ENCODE measurements at places on chromosomes 5 and 9.

DNA sequence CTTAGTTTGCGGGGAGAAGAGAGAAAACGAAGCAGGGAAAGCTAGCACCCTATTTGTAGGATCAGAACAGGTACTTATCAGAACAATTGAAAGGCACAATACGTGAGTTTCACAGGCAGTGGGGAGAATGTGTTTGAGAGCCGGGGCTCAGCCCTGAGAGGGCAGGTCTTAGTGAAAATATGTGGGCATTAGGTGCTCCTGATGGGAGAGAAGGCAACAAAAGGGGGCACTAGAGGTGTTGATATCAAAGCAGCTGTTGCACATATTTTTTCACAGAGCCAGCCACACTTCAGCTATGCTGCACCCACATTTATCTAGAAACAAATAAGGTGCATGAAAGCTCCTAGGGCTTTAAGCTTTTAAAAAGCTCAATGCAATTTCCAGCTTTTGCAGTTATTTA, 99.7 kb upstream of the MAN2A1 start:
- no peak for DNase-seq

- no peak for DNase-seq
These were observed 186.1 kb downstream of the SNCAIP start for GRCh38 chr5:122498163-122498562.

- no peak for DNase-seq
These were observed 118.5 kb downstream of the UGCG start for GRCh38 chr9:112015149-112015548.

- no peak for DNase-seq
These were observed 232.2 kb upstream of the SEMA6A start for GRCh38 chr5:116806836-116807235.

GRCh38 chr5:159316519-159317383, 13.5 kb downstream of the IL12B start:
- peak; percentile 34 for DNase-seq

DNA sequence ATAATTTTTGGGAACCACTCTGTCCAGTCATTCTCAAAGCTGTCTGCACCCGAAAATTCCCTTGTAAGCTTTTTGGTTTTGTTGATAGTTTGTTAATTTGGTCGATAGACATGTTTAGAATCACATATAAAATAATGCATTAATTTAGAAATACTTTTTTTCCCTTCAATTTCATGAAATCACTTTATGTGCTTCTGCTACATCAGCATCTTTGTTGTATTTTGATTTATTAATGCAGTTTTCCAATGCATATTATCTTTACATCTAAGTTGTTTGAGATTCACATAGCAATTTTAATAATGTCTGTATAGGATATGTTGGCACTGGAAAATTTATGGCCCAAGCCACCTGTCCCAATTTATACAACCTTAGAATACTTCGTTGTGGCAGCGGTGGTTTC, 60.6 kb upstream of the SV2C start:
- no peak for DNase-seq

- DNase-seq: no peak
These were observed 3.4 kb downstream of the ADGRD2 start for GRCh38 chr9:124453586-124454191.

GRCh38 chr5:59401637-59402036, 491.9 kb downstream of the PDE4D start:
- DNase-seq: no peak

GRCh38 chr9:132998831-132999635, 20.5 kb downstream of the GFI1B start:
- DNase-seq: no peak

GRCh38 chr9:104177003-104177611, 83.0 kb downstream of the SMC2 start:
- no peak for DNase-seq

DNA sequence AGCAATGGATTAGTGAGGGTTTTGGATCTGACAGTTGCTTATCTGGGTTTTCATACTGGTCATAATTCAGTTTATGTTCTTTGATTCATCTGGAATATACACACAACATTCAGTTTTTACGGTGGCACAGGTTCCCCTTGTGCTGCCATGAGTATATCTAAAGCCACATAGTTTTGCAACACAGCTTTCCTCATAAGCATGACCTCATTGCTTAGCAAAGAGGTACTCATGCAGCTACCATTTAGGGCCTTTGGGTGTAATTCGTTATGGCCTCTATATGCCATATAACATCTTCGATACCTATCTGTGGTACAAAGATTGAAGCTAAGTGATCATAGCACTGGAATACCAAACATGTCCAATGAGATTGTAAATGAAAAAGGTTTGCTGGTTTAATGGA, 2.9 kb upstream of the RBM22 start:
- DNase-seq: no peak

DNA sequence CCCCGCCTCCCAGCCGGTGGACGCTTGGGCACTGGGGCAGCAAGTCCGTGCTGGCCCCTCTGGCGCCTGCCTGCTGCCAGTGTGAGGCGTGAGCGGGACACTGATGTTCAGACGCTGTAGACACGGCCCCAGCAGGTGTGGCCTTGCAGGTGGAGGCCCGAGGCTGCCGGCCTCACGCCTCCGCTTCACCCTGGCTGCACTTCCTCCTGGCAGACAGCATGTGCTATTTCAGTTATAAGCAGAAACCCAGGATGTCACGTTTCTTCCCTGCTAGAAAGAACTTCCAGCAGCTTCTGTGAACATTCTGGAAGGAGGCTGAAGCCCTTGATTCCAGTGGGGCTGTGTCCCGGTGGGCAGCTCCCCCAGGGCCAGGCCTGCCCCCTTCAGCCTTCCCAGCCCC, 114.8 kb upstream of the FCN2 start:
- DNase-seq: no peak

GRCh38 chr5:69148981-69149675, 17.8 kb upstream of the CCNB1 start:
- no peak for DNase-seq

GRCh38 chr9:214648-215493, at the start of gene DOCK8:
Gene DOCK8, plus strand, starts transcription at chr9:214865. Its CDS starts 112 bp downstream, at chr9:214977.
- DNase-seq: peak; percentile 34

DNA sequence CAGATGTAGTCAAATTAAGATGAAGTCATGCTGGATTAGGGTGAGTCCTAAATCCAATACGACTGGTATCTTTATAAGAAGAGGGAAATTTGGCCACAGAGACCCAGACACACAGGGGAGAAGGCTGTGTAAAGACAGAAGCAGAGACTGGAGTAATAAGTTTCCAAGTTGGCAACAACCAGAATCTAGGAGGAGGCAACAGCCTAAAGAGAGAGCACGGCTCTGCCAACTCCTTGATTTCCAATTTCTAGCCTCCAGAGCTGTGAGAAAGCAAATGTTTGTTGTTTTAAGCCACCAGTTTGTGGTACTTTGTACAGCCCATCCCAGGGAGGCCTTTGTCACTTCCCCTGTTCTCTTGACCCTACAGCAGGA, 74.4 kb downstream of the ATG10 start:
- DNase-seq: no peak

DNA sequence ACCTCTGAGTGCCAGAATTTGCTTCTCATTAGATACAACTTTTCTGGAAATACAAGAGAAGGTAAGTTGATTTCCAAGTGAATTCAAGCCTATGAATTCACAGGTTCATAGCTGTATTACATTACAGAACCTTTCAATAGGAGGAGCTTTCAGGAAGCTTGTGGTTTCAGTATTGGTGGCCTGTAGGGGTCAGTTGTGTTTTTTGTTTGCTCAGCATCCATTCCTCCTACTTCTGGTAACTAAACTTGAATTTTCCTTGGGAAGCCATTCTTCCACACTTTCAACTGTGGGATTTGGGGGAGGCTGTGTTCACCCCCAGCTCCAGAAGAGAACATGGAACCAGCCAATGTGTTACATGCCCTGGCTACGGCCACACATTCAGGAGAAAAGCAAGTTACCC, 5.6 kb upstream of the CYSTM1 start:
- DNase-seq: no peak

- DNase-seq: no peak
These were observed 129.1 kb downstream of the PDZD2 start for GRCh38 chr5:31768046-31768445.

Measured in effector CD4-positive, alpha-beta T cell (primary cell).